ENCODE measurements at places on chromosomes 3 and 15.

DNA sequence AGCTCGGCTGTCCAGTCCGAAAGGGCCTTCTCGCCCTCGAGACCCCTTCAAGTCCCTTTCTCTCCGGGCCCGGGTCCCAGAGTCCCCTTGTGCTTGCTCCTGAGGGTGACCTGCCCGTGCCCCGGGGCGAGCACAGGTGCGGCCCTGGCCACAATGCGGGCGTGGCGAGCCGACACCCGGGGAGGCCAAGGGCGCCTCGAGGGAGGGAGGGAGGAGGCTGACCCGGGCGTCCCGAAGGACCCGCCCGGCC is 810 bp upstream of the MEF2A start:
- peak; percentile 53 for DNase-seq

- no peak for DNase-seq
Measured at GRCh38 chr15:60137711-60138396, 133.7 kb downstream of the FOXB1 start.

GRCh38 chr3:150681057-150681456 is 22.7 kb downstream of the ERICH6 start:
- no peak for DNase-seq

GRCh38 chr3:178850450-178851190 is 221.0 kb downstream of the ZMAT3 start:
- peak; percentile 14 for DNase-seq

GRCh38 chr3:13529196-13530112 is 19.5 kb upstream of the FBLN2 start:
- no peak for DNase-seq

GRCh38 chr15:57158589-57158988 is 217.7 kb upstream of the CGNL1 start:
- peak; percentile 50 for DNase-seq

DNA sequence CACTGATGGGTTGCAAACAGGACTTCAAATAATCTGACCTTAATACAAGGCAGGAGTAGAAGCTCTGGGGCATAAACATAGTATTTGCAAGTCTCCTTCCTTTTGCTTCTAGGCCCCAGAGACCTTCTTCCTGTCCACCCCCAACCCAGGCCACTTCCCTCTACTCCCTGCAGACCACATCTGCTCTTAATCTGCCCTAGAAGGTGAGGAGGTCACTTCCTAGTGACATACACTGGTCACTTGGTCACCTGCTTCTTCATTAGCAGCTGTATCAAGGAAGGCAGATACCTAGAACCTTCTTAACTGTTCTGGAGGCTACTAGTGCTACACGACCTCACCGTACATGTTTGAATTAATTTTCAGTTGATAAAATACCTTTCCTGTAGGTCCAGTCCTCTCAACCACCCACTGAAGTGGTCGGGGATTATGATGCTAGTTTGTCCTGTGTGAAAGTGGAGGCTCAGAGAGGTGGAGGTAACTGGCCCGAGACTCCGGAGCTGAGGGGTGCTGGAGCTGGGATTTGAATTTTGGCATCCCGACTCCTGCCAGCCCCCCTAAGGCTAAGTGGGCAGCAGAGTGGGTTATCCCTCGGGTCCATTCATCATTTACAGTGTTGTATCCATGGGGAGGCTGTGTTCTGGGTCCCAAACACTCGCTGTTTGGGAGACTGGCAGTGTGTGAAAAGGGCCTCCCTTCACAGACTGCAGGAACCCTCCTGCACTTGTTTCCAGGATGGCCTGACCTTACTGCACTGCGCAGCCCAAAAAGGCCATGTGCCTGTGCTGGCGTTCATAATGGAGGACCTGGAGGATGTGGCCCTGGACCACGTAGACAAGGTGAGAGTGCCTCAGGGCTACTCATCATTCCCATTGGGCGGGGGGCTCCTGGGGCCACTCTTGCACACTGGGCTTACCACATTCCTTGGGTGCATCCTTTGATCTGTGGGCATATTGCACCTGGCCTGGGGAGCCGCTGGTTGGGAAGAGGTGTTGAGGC is 13.9 kb downstream of the ANKDD1A start:
- DNase-seq, result no peak

DNA sequence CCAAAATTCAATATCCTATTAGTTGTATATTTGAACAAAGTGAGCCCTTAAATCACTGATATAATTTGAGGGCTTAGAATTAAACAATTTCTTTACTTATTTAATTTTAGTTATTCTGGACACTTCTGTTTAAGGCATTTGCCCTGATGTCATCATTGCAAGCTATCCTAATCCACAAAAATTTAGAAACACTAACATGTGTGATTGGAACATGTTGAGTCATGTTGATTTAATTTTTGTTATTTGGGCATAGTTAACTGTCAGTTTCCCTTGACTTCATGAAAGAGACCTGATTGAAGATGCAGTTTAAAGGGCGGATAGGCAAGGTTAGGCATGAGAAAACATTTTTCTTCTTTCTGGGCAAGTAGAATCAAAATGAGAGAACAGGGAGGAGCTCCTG is 682.6 kb downstream of the ROBO1 start:
- no peak for DNase-seq

DNA sequence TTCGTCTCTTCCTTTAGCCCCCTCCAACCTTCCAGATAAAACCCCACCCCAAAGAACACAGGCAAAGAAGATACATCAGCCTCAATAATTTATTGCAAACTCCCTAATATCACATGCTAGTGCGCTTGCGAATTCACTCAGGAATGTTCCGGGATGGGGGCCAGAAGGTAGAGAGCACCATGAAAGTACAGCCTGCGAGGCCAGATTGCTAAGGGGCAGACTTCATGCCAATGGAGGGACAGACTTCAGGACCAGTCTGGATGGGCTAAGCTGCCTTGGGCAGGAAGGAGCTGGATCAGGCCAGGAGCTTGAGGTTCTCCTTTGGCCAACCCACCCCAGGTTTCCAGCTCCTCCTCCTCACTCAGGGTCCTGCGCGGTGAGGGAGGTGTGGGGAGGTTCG is 13.4 kb downstream of the CIDEC start:
- DNase-seq, result no peak

- peak; percentile 61 for DNase-seq
Measured at GRCh38 chr3:13598926-13599886, 50.3 kb downstream of the FBLN2 start.

DNA sequence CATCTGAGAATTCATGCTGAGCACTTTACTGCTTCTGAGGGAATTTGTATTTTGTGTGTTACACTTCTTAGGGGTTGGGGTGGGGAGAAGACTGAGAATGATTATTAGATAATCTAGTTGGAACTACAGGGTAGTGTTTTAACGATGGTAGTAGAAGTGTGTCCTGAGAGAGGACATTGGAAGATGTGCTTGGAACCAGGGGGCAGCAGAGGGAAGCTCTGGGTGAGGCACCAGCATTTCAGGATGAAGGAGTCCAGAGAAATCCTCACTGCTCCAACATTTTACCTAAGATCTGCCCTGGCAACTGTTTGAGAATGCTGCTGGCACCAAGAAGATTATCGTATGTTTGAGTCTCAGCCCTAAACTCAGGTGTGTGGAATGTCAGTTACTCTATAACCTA is 145.5 kb downstream of the SQOR start:
- DNase-seq, result peak; percentile 39
